ENCODE measurements at places on chromosomes 2 and 18.

- DNase-seq: no peak
Observed at GRCh38 chr18:79465392-79465991, 69.8 kb downstream of the NFATC1 start.

DNA sequence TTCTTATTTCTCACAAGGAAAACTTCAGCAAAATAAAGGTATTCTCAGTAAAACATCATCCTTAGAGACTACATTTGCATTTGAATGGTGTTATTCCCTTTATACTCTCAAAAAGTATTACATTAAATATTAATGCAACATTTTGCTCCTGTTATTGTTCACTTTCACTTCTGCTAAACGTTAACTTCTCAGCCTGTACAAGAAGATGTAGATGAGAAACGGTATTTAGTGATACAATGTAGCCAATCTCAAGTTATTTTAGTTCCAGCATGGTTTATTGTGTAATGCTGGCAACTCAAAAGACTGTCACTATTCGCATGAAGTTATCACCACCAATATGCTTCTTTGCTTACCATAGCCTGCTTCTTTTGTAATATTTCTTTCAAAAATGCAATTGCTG, 514.1 kb downstream of the CPS1 start:
- no peak for DNase-seq

- DNase-seq: no peak
Observed at GRCh38 chr2:69358914-69359313, 28.1 kb downstream of the GFPT1 start.

DNA sequence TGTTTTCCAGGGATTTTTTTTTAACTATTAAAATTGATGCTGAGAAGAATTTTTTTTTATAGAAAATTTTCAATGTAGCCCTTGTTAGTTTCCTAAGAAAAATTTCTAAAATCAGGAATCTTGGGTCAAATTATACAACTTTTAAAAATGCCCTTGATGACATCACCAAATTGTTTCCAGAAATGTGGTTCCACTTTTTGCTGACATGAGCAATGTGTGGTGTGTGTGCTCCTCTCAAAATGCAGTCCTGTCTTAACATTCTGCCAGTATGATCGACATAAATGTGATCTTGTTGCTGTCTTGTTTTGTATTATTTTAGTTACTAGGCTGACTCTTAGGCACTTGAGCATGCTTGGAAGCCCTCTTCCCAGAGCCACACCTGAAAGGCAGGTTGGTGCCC, 89.7 kb upstream of the ST6GAL2 start:
- no peak for DNase-seq

Data from Kasumi-1 (cell line).